ENCODE measurements at places on chromosomes 13 and 19.

GRCh38 chr13:37129866-37130265 lies 24.4 kb upstream of the CSNK1A1L start:
- DNase-seq = no peak

- no peak for DNase-seq
These were observed 51.9 kb downstream of the SLAIN1 start for GRCh38 chr13:77749344-77749880.

- DNase-seq = no peak
These were observed 642 bp upstream of the PEG3 start for GRCh38 chr19:56841193-56841543.

DNA sequence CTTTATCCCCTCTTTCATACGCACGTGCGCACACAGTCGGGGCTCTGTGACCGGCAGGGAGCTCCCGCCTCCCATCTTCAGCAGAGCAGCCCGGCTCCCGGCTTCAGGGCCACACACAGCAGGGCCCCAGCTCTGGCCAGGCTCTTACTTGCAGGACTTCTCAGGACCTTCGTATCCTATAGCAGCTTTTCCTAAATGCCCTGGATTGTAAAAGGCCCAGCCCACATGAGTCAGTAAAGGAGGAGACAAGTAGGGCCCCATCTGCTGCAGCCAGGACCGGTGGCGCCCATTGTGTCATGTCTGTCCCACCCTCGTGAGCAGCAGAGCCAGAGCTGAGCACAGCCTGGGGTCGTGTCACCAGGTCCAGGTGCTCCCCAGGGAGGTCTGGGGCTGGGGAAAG lies 107.6 kb upstream of the VSTM2B start:
- DNase-seq = no peak

GRCh38 chr19:49440439-49441209 lies 703 bp downstream of the SLC17A7 start:
- no peak for DNase-seq

DNA sequence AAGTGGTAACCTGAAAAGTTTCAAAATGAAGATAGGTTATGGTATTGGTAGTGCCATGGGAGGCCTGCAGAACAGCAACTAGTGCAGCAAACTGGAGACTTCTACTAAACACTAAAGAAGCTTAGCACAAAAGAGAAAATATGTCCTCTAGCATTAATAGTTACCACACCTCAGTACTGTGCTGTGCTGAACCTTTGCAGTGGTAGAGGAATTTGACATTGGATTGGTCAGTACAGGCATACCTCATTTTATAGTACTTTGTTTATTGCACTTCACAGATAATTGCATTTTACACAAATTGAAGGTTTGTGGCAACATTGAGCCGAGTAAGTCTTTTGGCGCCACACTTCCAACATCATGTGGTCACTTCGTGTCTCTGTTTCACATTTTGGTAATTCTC lies 40.4 kb downstream of the ZMYM2 start:
- DNase-seq = no peak

GRCh38 chr13:113196970-113197737 lies 11.3 kb downstream of the PCID2 start:
- DNase-seq = no peak

DNA sequence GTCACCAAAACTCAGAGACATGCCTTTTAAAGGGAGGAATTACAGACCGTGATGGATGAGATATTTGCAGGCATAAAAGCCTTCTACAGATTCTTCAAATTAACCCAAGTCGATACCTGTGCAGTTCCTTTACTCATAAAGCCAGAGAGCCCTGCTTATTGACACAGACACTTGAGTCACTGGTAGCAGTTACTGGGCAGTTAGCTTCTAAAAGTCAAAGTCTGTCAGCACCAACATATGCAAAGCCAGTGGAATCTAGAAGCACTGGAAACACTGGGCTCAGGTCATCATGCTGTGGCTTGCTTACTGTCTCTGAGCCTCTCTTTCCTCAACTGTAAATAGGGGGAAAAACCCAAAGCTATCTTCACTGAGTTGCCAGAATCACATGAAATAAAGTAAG lies 25.7 kb upstream of the LRCH1 start:
- DNase-seq = no peak

GRCh38 chr13:96141032-96141431 lies 51.1 kb downstream of the HS6ST3 start:
- DNase-seq = peak; percentile 3

DNA sequence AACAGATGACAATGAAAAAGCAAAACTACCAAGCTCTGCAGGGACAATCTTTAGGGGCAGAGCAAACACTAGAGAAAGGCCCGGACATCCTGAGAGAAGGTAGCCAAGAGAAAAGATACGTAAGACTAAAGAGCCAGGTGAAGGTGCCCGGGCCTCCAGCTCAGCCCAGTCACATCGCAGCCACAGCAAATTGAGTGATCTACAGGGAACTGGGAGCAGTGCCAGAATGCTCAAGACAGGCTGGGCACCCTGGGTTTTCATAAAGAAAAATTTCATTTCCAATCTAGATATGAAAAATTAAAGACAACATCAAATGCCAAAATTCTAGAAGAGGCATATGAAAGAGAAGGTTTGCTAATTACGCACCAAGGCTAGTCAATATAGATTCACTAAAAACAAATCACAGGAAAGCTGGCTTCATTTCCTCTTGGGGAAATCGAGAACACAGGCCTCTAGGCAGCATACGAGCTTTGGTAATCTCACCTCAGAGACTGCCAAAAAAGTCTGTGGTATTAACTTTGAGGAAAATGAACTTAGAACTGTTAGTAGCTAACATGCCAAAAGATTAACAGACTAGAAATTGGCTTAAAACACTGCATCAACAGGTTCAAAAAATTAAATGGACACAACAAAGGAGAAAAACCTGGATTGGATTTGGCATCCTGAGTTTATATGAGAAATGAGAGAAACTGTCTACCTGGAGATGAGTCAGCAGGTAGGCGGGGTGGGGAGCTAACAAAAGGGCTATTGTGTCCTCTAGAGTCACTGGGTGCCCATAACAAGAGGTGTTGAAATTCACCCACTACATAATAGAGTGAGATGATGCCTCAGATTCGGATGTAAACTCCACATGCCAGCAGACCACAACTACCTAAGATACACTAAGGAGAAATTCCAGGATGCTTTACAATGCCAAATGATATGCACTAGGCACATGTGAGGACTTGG lies 6.6 kb downstream of the ANKRD10 start:
- peak; percentile 82 for DNase-seq

DNA sequence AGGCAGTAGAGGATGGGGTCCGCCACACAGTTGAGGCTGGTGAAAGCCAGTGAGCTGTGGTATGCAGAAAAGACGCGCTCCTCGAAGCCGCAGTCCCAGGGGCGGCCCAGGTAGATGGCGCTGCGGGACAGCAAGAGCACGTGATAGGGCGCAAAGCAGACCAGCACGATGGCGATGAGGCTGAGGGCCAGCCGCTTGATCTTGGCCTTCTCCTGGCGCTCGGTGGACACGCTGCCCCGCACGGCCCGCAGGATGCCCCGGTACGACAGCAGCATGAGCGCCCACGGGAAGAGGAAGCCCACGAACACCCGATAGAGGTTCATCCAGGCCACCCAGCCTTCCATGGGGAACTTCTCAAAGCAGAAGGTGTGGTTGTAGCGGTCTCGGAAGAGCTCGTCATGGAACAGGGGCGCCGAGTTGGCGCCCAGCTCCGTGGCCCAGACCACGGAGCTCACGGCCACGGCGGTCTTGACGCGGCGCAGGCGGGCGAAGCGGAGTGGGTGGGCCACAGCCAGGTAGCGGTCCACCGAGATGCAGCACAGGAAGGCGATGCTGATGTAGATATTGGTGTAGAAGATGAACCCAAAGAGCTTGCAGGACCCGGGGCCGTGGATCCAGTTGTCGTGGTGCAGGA lies 6.5 kb upstream of the OPA3 start:
- DNase-seq = no peak

DNA sequence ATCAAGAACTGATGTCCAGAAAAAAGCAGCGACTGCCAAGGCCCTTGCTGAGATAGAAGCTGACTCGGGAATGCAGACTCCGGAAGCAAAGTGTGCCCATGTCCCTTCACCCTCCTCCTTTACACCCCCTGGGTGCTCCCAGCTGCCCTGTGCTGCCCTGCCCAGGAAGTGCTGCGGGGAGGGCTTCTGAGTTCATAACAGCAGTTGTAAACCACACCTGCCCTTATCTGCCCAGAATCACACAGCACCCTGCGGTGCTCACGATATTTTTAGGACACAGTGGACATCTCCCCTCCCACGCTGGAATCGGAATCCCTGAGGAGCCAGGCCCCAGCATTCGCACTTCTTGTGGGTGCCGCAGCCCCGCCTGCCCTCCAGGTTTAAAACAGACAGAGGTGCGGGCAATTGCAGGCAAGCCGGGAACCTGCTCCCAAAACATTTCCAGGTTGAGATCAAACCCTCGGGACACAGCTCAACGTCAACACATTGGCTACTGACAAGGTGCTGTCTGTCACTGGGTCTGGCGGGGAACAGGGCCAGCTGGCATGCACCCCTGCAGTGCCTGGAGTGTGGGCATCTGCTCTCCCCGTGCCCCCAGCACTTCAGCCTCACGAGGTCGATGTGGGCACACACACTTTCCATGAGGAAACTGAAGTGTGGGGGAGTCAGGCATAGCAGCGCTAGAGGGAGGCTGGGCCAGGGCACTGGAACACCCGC lies 36.8 kb downstream of the RAB20 start:
- no peak for DNase-seq

DNA sequence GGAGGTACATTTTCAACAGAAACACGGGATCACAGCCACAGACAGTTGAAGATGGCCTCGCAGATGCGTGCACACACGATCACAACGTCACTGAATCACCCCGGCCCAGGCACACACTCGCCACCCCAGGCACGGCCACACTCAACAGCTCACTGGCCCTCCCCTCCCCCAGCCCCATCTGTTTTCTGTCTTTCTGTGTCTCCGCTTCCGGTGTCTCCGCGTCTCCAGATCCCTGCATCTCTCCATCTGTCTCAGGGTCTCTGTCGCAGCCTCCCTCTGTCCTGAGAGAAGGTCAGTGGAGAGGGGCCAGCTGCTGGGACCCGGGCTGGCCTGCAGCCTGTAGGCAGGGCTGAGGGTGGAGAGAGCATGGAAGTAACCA lies 3.8 kb upstream of the ATP1A3 start:
- DNase-seq = no peak

DNA sequence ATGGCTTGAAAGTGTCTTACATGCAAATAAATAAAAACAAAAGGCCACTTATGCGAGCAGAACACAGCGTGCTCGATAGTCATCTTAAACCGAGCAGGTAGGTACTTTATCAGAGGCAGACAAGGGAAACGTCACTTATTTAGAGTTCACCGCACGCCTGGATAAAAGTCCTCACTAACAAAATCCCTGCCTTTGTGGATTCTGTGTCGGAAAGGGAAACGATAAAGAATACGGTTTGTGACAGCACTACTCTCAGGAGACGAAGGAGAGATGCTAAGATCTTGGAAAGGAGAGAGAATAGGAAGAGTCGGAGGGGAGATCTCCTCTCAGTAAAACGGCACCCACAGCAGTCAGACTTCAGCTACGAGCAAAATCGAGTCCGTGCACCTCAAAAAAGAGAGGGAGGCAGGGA lies 581 bp downstream of the RCBTB1 start:
- DNase-seq = no peak
